AML-193 (cell line): ENCODE measurements at places on chromosomes 1 and 21.
A peak's percentile ranks its signal among the peaks of the same experiment; 100 is the strongest.

- no peak for DNase-seq
Measured at GRCh38 chr1:222974496-222974895, 159.7 kb downstream of the DISP1 start.

- DNase-seq = peak; percentile 75
Measured at GRCh38 chr1:153566414-153567371, 1.0 kb upstream of the S100A2 start.

DNA sequence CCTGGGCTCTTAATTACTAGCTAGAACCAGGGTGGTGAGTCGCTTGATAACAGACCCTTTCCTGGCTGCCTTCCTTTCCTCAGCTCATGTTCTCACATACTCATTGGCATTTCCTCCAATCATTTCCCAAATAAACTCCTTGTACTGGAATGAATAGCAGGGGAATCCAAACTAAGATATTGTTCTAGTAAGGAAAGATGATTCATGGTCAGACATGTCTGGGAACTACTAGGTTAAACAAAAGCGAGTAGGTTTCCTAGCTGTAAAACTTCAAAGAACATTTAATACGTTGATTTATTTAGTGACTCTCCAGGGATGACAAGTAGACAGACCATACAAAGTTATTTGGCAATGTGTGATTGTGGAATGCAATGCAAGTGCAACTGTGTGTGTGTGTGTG, 121.2 kb upstream of the KCNJ6 start:
- no peak for DNase-seq

DNA sequence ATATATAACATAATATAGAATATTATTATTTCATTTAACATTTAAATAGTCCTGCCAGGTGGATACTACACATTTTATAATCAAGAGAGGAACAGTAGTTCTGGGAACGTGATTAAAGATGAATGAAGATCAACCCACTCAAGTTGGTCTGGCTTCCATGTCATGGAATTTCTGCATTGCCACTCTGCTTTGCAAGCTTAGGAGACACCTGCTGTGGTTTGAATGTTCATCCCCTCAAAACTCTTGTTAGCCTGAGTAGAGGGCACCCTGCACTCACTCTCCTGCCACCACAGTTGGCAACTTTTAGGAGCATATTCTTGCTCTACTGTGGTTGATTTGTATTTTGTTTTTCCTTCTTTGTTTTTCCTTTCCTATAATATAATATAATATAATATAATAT, 153.2 kb downstream of the GLUL start:
- no peak for DNase-seq

DNA sequence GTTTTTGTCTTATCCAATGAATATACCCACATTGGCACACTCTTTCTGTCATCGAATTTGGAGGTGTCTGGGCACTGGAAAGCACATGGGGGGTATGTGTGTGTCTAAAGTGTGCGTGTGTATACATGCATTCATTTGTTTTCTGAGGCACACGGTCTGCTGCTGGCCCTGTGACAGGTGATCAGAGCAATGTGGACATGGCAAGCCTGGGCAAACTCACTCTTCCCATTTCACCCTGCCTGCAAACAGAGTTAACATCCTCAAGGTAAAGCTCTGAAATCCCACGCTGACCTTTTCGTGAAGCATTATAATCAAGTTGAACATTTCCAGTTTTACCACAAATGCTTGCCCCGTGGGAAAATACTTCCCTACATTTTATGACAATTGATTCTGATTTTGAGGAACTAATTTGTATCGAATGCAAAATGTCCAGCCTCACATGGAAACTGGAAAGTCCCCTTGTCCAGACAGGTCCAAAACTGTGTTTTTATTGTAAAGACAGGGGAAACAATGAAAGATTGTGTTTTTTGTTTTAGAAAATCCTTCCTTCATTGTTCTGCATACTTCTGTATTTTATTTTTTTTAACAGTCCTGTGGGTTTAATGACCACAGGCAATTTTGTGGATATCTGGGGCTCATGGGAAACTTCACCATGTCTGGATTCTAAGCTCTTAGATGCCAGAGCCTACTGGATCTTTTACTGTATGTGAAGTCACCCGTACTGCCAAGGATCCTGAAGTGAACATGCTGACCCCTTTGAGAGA, 160.9 kb downstream of the PBX1 start:
- DNase-seq = no peak

GRCh38 chr1:107277022-107277421, 136.2 kb downstream of the NTNG1 start:
- DNase-seq = peak; percentile 1

DNA sequence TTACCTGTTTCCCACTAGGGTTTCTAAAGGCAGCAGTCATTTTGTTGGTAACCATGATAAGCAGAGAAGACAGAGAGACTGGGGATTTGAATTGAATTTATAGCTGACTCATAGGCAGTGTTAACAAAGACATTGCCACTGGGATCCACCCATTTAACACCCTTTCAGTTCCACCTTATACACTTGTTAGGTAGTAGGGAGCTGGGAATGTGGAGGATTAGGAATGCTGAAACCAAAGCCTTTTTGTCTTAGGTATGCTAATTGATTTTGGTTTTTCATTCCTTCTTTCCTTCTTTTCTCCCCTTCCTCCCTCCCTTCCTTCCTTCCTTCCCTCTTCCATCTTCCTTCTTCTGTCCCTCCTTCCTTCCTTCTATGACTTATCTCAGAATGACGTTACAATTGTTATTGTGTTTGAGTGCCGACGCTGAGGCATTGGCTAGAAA, 7.5 kb upstream of the EVI5 start:
- DNase-seq = no peak

- no peak for DNase-seq
Measured at GRCh38 chr1:92964316-92964715, 3.1 kb upstream of the DIPK1A start.

DNA sequence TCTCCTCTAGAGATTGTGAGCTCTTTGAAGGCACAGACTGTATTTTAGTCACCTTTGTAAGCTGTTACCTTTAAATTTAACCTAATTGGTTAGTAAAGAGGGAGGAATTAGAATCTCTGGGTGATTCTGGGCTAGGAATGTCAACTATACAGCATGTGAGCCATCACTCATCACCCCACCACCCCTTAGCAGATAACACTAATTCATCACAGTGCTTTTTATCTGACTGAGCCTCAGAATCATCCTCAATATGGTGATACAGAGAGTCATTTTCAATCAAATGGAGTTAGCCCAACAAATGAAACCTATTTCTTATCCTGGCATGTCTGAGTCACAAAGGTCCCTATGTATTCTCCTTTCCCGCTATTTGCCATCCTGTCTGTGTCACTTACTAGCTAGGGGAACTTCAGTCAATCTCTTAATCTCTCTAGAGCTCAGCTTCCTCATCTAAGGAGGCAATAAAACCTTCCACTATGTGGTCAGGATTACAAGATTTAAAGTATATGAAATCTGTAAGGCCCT, 13.3 kb downstream of the KCNJ10 start:
- no peak for DNase-seq

DNA sequence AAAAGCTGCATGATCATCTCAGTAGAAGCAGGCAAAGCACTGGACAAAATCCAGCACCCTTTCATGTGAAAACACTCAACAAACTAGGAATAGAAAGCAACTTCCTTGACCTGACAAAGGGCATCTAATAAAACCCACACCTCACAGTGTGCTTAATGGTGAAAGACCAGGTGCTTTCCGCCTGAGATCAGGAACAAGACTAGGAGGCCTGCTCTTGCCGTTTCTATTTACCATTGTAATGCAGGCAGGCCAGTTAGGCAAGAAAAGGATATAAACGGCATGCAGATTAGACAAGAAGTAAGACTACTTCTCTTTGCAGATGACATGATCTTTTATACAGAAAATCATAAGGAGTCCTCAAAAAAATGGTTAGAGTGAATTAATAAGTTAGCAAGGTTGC, 37.2 kb downstream of the SLC37A1 start:
- no peak for DNase-seq

- no peak for DNase-seq
Measured at GRCh38 chr1:177333936-177334595, 163.3 kb downstream of the BRINP2 start.
